Endodermal cell (in vitro differentiated cells): ENCODE measurements at places on chromosomes 3 and 15.

DNA sequence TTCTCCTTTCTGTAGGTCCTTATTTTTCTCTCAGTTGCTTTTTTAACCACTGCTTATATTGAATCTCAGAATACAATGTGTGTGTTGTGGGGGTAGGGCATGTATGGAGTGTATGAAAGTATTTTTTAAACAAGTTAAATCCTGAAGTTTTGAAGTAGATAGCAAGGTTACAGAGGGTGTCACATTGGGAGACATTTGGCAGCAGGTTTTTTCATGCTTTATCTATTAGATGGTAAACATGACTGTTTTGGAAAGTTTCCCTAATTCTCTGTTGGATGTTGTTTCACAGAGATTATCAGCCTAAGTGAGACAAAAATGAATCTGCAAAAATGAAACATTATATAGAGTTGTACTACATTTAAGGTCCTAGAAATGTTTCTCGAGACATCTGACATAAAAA lies 190.6 kb upstream of the ARPP21 start:
- no peak for DNase-seq

DNA sequence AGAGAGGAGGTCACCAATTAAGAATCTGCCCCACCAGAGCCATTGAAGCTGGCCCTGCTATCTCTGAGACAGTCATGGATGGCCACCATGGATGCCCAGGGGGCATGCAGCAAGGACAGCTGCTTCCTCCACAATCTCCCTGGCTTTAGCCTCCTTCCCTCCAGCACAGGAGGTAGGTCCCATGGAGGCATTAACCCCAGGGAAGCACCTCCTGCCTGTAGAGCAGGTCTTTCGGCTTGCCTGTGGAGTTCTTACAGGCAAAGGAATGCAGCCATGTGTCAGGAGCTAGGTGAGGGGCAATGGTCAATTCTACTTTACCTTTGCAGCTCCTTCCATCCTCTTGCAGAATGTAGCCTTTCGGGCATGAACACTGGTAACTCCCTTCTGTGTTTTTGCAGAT lies 93.8 kb downstream of the DUT start:
- no peak for DNase-seq

DNA sequence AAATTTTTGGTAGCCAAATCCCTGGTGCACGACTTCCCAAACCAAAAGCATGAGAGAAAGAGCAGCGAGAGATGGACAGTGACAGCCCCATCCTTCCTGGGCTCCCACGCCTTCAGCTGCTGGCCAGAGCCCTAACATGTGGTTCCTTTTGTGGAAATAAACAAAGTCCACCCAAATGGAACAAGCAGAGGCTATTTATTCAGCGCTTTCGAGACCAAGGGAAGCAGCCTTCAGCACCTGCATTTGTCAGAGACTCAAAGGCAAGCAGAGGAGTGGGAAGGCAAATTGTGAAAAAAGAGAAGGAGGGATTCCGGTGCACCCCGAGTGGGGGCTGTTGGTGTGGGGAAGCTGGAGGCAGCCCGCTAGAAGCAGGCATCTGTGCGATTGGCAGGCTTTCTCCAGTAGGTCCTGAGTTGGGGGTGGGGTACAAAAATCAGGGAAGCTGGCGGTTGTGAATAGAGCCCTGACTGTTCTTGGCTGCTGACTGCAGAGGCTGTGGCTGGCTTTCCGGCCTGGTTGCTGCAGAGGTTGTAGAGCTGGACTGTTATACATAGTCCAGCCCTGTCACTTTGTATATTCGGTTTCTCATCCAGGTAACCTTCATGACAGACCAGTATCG lies 427.2 kb downstream of the OCA2 start:
- DNase-seq, result no peak

DNA sequence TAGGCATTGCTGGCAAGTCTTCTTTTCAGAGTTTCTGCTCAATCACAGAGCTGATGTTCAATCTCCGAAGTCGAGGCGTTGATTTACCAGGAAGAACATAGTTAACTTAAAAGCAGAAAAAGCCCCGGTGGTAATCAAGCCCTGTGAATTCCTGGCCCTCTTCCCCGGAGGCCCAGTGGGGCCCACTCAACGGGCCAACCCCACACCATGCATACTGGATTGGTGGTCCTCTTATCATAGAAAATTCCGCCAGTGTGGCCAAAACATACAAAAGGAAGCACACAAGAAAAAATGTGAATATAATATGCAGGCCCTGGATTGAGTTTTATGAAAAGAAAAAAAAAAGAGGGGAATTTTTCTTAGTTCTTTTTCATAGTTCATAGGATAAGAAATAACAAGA lies 873.0 kb upstream of the NR2F2 start:
- no peak for DNase-seq

GRCh38 chr15:58268746-58269267 lies 130.6 kb downstream of the AQP9 start:
- no peak for DNase-seq

- no peak for DNase-seq
These were observed 55.0 kb upstream of the EPHB3 start for GRCh38 chr3:184506561-184506991.

DNA sequence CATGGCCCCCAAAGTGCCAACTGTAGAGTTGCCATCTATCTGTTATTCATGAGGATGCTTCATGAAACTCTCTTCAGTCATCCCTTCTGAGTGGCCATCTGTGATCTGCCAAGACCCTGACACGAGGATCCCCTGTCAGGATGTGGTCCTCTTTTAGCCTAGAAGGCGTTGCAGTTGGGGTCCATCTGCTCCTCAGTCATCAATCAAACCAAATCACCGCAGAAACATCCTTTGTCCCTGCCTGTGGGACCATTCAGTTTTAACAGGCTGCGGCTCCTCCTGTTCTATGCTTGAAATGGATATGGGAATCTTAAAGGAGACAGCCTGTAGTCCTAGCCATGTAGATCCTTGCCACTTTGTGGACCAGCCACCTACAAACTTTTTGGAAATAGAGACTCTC lies 5.9 kb upstream of the RPS27L start:
- no peak for DNase-seq

DNA sequence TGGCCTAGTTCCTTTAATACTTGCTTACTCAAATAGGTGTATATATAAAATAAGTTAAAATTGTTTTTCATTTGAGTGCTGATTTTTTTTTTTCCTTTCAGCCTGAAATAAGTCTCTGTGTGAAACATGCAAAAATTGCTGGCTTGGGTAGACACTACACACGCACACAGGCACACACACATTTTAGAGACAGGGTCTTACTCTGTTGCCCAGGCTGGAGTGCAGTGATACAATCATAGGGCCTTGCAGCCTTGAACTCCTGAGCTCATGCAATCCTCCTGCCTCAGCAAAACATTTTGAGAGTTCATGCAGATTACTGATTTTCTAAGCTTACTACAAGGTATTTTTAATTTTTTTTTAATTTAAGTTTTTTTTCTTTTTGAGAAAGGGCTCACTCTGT lies 12.7 kb upstream of the RFC4 start:
- DNase-seq, result peak; percentile 13

DNA sequence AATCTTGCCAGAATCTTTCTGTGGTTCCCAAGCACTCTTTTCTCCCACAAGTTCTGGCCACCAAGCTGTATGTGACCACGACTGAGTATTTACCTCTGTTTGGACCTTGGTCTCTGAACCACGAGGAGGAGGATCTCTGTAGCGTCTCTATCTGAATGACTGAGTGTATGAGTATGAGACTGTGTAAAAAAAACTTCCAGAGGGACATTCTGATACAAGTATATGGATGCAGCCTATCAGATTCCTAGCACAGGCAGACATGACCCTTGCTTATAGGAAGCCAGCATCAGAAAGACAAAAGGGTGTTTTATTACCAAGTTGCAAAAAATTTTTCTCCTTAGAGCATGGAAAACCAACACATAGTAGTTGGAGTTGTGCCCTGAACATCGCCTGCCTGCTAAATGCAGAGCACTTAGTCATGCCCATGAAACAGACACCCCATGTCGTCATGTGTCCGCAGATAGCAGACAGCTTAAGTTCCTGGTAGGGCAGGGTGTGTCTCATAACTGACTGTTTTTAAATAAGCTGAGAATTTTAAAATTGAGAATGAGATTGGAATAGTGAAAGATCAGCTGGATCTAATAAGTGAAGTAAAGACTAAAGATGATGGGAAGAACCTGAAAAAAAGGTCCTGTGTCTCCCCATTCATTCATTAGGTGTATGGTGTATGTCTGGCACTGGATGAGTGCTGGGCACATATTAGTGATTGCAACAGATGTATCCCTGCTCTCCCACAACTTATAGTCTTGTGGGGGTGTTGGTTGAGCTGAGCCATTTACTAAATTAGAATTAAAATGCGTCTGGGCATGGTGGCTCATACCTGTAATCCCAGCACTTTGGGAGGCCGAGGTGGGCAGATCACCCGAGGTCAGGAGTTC lies 30.9 kb downstream of the DAG1 start:
- no peak for DNase-seq

GRCh38 chr15:92122259-92122658 lies 268.8 kb downstream of the SLCO3A1 start:
- no peak for DNase-seq

GRCh38 chr3:55782351-55782750 lies 295.2 kb upstream of the WNT5A start:
- DNase-seq, result no peak

DNA sequence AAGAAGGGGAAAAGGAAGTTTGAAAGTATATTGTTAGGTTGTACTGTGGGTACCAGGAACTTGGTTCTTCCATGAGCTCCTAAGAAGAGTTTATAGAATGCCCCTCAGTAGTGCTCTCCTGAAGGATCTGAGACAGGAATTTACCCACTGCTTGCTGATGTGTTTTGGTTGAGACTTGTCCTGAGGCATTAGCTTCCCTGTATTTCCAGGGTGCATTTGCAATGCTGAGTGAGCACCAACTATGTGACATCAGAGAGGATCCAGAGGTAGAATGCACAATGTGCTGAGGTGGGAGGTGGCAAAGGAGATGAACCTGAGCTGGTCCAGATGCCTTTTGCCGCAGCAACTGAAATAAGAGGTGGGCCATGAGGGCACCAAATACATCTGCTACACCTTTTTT lies 64.3 kb upstream of the LRRC3B start:
- DNase-seq, result no peak

DNA sequence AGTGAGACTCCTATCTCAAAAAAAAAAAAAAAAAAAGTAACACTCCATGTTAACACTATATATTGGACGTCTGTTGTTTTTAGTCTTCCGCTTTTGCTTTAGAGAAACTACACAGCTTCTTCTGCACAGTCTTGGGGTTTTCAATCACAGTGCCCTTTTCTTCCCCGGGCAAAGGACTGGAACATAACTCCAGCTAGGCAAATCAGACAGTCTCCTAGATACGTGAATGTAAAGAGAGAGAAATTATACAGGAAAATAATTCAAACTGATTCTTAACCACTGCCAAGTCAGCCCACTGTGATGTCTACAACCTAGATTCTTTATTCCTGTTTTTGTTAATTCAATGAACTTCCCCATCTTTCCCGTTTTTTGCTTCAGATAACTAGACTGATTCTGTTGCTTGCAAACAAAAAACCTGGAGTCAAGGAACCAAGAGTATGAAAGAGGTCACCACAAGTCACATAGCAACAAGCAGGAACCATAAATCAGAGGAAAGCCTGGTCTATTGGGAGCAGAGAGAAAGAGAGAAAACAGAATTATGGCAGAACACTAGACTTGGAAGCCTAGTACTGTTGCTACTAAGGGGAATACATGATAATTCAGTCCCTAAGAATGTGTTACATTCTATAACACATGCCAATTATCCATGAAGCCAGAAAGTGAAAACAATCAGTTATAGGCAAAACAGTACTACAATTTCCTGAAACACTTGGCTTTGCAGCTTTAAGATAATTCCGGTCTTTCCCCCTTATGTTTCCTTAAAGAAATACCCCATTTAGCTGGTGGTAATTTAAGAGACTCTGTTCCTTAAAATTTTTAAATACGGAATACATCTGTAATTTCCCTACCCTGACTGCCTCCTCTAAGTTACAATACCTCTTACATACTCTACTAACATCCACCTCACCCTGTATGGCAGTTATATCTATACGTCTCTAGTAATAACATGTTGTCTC lies 63.1 kb downstream of the TBL1XR1 start:
- DNase-seq, result no peak

GRCh38 chr3:113914646-113915045 lies 33.2 kb upstream of the ZDHHC23 start:
- no peak for DNase-seq

DNA sequence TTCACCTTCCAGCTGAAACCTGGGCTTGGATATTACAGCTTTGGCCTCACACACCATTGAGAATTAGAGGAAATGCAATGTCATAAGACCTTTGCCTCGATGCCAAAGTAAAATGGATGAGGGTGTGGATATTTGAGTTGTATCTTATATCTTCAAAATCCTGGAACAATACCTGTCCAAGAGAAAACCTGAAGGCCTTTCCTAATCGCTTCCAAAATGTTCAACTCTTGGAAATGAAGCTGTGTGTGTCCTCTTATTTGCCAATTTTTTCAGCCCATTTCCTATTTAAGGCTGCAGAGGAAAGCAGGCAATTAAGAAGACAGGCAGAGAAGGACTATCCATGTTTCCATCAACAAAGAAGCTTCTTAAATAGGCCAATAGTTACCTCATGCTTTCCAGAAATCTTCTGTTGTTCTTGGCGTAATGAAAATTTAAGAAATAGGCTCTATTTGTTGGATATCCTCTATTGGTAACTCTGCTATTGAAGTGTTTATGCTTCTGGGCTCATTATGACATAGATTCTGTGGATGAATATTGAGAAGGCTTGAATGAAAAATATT lies 99.5 kb upstream of the ZBTB20 start:
- no peak for DNase-seq

DNA sequence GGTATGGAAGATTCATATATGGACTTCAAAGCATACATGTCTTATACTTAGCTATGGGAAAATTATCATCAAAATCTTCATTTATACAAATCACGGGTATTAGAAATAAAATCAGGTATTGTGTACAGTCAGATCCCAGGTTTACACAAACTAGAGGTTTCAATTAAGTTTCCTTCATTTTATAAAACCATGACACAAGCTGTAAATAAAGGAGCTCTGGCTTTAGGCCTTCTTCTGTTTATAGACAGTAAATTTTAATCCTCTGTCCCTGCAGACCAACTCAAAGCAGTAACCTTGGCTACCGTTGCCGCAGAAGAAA lies 68.8 kb upstream of the CHD2 start:
- DNase-seq, result no peak

DNA sequence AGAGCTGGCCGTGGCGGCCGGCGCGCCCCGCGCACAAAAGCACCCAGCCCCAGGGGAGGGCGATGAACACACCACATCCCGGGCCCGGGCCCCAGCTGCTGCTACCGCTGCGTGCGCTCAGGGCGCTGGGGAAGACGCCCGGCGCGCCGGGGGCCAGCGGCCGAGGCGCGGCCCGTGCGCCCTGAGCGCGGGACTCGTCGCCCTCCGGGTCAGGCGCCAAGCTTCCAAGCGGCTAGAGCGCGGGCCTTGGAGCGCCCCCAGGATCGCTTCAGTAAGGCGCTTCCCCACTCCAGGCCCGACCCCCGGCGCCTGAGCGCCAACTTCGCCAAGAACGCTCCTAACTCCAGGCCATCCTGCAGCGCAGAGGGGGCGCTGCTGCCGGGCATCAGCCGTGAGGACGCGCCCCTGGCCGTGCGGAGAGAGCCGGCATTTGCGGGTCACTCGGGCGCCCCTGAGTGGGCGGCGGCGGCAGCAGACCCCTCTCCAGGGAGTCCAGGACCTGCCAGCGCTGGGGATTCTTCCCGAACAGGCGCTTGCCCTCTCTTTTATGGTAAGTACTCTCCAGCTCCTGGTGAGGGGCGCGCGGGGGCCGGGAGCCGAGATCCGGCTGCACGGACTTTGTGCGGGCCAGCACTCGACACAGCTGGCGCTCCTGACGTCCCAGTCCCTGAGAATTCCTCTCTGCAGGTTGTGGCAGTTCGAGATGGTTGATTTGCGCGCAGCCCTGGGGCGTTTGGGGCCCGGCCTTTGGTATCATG lies 475 bp downstream of the SPSB4 start:
- peak; percentile 87 for DNase-seq
